ENCODE measurements at places on chromosomes 1 and 21.

DNA sequence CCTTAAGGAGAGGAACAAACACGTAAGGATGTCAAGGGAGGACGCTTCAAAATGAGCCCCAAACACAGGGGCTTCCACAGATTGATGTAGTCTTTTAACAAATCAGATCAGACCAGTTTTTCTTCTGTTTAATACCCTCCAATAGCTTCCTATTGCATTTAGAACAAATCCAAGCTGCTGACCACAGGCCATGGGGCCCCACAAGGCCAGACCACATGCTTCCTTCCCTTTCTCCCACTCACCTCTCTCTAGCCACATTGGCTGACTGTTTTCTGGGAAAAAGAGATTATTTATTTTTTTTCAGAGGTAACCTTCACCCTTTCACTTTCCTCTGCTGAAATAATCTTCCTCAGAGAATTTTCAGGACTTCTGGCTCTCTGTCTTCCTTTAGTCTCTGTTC lies 380.6 kb downstream of the SIPA1L2 start:
- no peak for DNase-seq

GRCh38 chr1:50193002-50193401 lies 84.3 kb downstream of the ELAVL4 start:
- DNase-seq = no peak

- no peak for DNase-seq
Measured at GRCh38 chr1:86913399-86913895, 479 bp downstream of the SELENOF start.

GRCh38 chr1:30444401-30444800 lies 279.0 kb downstream of the MATN1 start:
- no peak for DNase-seq

DNA sequence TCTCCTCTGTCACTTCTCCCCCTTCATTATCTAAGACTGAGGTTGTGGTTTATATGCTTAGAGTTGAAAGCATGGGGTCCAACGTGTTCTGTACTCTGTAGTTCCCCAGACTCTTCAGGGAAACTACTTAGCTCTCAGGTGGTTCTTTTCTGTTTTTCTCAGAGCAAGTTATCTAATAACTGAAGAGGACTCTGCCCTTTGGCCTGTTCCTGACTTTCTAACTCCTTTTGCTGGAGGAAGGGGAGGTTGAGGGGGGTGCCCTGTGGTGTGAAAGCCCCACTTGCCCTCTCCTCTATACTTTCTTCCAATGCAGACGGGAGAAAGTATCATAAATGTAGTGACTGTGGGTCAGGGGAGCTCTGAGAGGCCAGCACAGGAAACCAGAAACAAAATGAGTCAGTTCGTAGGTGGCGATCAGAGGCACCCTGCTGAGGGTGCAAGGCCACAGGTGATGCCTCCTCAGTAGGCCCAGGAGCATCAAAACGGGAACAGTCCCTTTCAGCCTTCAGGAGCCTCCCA lies 5.0 kb downstream of the SLC25A44 start:
- no peak for DNase-seq

- DNase-seq = no peak
Measured at GRCh38 chr1:8329439-8329838, 11.5 kb downstream of the SLC45A1 start.

- DNase-seq = no peak
Measured at GRCh38 chr1:155160128-155160527, 13.0 kb downstream of the KRTCAP2 start.

DNA sequence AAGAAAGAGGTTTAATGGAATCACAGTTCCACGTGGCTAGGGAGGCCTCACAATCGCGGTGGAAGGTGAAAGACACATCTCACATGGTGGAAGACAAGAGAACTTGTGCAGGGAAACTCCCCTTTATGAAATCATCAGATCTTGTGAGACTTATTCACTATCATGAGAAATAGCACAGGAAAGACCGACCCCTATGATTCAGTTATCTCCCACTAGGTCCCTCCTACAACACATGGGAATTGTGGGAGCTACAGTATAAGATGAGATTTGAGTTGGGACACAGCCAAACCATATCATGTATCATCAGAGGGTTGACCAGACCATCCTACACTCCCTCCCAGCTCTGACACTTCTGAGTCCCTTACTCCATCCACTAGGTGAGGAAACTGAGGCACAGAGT lies 143.9 kb upstream of the KLHDC7A start:
- DNase-seq = no peak

- DNase-seq = no peak
Measured at GRCh38 chr21:44331650-44332307, 7.4 kb downstream of the CFAP410 start.
